ENCODE measurements at places on chromosomes 16 and 17.

DNA sequence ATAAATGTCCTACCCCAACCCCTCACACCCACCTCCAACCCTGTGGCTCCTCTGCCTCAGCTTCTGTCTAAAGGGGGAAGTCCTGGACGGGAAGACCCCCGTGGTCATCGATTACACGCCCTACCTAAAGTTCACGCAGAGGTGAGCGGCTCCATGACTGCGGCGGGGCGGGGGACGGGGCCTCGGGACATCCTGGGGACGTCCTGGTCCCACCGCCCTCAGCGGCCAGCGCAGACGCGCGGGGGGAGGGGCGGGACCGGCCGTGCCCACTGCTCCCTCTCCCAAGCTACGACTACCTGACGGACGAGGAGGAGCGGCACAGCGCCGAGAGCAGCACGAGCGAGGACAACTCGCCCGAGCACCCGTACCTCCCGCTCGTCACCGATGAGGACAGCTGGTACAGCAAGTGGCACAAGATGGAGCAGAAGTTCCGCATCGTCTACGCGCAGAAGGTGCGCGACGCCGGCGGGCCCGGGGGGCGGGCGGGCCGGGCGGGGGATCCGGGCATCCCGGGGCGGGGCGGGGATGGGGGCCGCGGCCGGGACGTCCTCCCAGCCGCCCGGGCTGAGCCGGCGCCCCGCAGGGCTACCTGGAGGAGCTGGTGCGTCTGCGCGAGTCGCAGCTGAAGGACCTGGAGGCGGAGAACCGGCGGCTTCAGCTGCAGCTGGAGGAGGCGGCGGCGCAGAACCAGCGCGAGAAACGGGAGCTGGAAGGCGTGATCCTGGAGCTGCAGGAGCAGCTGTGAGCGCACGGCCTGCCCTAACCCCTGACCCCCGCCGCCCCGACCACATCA is 6.7 kb downstream of the RUNDC3A start:
- no peak for DNase-seq

- DNase-seq = no peak
These were observed 27.5 kb downstream of the ASPA start for GRCh38 chr17:3503285-3503684.

- no peak for DNase-seq
These were observed 37.8 kb upstream of the CBX4 start for GRCh38 chr17:79877041-79877440.

GRCh38 chr16:269061-269796 is 6.5 kb downstream of the RGS11 start:
- no peak for DNase-seq

DNA sequence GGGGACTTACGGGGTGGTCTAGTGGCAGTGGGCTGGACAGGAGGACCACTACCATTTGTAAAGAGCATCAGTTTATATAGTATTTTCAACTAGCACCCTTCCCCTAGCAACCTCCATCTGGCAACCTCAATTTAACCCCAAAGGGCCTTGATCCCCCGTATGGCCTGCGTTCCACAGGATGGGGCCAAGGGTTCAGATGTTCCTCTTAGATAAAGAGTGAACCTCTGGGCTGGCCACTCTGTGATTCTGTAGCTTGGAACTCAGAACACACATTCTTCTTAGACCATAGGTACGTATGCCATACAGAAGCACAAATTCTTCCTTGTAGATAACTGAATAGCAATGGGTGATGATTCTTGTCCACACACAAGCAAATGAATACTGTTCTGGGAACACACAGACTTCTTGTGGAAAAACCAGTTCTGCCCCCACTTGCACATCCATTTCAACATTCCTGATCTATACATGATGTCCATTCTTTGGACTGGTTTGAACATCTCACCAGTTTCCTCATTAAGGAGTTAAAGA is 1.9 kb upstream of the GGA2 start:
- DNase-seq = no peak

GRCh38 chr17:633133-633532 is 81.5 kb downstream of the VPS53 start:
- DNase-seq = peak; percentile 32

- DNase-seq = no peak
These were observed 21.4 kb downstream of the UTS2R start for GRCh38 chr17:82392941-82393340.

GRCh38 chr16:79599837-79600637 is 500 bp downstream of the MAF start:
- peak; percentile 49 for DNase-seq

- DNase-seq = peak; percentile 82
These were observed 42.0 kb upstream of the TMC5 start for GRCh38 chr16:19375561-19376158.

- no peak for DNase-seq
These were observed 35.0 kb downstream of the GPT2 start for GRCh38 chr16:46918905-46919792.

- DNase-seq = no peak
These were observed 19.5 kb downstream of the SLC7A6OS start for GRCh38 chr16:68291227-68291626.

DNA sequence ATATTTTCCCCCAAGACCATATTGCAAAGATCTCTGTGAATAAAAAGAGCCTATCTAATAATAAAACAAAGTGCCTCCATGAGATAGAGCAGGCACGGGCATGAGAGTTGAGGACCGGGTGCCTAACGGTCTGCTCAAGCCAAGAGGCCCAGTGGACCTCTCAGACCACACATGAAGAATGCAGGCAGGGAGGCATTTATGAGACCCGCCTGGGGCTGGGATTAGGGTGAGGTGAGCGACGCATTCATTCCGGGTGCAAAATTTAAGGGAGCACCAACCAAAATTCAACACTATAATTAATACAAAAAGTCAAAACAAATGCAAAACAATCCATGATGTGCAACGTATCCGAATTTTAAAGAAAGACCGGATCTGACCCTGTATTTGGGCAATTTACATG is 108.5 kb downstream of the MAF start:
- DNase-seq = no peak

GRCh38 chr17:21289902-21290571 is 5.5 kb downstream of the MAP2K3 start:
- no peak for DNase-seq

- peak; percentile 91 for DNase-seq
These were observed 40.1 kb downstream of the KLHDC4 start for GRCh38 chr16:87725596-87726235.

DNA sequence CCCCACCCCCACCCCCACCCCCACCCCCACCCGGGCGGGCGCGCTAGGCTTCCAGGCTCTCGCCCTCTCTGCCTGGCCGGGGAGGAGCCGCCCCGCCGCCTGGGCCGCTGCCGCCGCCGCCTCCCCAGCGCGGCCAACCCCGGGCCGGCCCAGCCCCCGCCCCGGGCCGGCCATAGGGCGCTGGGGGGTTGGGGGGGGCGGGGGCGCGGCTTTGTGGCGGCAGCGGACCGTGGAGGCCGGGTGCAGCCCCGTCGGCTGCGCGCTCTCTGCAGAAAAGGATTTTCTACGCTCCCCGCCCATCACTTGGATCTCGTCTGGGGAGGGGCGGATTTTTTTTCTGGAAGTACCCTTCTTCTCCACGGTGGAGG is 230.9 kb downstream of the MRTFB start:
- DNase-seq = peak; percentile 46

DNA sequence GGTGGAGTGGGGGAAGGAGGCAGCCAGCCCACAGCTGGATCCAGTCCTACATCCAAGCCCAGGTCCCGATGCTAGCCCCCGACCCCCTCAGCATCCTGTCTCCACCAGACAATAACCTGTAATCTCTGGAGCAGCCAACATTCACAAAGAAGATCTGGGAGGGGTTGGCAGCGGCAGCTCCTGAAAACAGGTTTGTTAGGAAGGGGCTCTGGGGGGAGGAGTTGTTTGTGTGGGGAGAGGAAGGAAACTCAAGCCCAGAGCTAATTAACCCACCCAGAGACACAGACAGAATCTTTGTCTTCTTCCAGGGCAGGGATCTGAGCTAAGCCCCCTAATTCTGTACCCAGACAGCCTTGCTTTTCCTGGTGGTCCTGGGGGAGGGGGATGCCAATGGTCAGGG is 4.6 kb upstream of the C17orf113 start:
- no peak for DNase-seq

DNA sequence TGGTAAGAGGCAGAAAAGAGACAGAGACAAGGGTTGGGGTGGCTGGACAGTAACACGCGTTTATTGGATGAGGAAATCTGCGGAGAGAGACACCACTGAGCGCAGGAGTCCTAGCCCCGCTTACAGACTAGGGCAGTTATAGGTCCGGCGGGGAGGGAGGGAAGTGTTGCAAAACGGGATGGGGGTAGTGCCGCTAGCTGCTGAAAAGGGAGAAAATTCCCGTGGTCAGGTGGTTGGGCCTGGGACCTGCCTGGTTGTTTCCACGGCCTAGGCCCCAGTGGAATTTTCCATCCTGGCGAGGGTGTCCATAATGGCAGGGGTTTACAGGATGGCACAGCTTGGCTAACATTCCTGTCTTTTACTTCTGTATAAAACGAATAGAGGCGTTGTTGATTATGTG is 5.5 kb upstream of the CPHXL2 start:
- DNase-seq = no peak

GRCh38 chr17:36703860-36704266 is 102.5 kb downstream of the MRM1 start:
- DNase-seq = peak; percentile 37

DNA sequence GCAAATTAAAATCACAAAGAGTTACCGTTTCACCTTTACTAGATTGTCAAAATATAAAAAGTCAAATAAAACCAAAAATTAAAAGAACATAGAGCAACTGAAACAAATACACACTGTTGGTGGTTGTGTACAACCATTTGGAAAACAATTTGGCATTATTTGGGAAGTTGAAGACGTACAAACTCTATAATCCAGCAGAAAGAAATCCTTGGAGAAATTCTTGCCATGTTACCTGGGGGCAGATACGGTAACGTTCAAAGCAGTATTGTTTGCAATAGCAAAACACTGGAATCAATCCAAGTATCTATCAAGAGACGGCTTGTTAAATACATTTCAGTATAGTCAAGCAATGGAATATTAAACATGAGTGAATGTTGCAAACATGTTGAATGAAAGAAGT is 56.7 kb downstream of the TBX4 start:
- no peak for DNase-seq

DNA sequence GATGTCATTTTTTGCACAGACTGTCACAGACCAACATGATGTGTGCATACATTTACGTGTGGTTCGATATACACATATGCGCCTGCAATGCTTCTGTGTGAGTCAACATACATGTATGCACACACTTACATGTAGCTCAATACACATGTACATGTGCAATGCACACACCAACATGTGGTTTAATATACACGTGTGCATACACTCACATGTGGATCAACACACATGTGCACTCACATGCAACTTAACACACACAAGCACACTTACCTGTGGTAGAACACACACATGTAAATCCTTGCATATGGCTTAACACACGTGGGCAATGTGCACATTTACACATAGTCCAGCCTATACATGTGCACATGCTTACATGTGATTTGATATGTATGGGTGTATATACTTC is 97.5 kb downstream of the CYLD start:
- no peak for DNase-seq

DNA sequence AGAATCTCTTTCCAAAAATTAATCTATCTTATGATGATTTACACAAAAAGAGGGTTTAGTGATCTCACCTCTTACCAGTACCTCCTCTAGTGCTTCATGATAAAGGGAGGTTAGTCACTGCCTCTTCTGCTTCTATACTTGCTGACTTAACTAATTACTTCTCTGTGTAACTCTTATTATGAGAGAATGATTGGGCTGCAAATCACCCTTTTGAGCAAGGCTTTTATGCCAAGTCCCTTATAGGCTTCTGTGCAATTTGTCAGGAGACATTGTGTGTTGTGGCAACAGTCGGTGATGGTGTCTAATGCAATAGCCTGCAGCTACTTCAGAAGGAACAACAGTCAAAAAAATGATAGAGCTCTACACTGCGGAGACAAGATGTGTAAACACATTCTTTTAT is 1568.1 kb upstream of the GOT2 start:
- no peak for DNase-seq

DNA sequence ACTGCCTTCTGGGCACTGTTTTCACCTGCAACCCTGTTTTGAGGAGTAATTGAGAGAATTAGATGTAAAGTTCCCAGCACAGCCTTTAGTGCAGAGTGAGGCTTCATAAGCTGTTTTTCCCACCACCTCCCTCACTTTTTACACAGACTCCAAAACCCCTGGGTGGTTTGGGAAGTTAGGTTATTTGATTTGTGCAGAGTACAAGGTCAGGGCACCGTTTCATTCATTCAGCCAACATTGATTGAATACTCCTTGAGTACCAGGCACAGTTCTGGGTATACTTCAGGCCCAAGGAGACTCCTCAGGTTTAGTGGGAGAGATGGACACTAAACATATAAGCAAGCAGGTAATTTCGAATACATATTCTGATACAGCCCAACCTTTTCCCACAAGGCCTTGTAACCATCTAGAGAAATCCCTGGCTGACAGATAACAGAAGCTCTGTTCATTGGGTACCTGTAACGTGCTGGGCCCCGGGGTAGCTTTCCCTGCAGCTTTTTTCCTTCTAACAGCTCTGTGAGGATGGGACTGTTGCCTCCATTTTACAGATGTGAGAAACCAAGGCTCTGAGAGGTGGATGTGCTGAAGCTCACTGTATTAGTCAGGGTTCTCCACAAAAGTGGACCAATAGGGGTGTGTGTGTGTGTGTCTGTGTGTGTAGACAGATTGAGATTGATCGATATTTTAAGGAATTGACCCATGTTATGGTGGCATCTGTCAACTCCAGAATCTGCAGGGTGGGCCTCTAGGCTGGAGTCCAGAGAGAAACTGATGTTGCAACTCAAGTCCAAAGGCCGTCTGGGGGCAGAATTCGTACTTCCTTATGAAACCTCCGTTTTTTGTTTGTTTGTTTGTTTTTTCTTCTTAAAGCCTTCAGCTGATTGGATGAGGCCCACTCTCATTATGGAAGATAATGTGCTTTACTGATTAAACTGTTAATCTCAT is 234.7 kb downstream of the SNX29 start:
- DNase-seq = no peak

GRCh38 chr16:12201216-12201615 is 224.7 kb downstream of the SNX29 start:
- DNase-seq = peak; percentile 28

- DNase-seq = peak; percentile 77
These were observed 12.4 kb downstream of the STX1B start for GRCh38 chr16:30997725-30998711.

All from choroid plexus epithelial cell (primary cell).